ENCODE measurements at places on chromosomes 7 and 10. TPM values are rescaled to one million over a fixed set of nuclear protein-coding genes. Genes with fewer than 3 reads are reported as not detected.

The ORAI2 gene
- polyA plus RNA-seq = 17.0 TPM

The PIP gene
- polyA plus RNA-seq = not detected

The SKIDA1 gene
- polyA plus RNA-seq = 12.2 TPM

The SLIT1 gene
- polyA plus RNA-seq = 9.7 TPM

The ERVW-1 gene
- 2.7 TPM for polyA plus RNA-seq

DNA sequence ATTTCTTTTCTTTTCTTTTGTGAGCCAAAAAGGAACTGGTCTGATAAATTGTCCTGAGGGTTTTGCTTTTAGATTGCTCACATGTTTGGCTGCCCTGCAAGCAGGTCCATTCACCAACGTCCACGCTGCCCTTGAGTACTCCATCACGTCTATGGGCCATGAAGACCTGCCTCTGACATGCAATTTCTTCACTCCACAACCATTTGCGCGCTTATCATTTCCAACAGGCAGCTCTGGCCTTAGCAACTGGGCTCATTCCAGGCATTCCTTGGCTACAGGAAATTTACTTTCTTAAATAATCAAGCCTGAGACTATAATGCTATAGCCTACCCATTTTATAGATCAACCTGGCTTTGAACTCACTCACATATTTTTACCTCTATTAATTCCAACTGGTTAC is 408.3 kb upstream of the C7orf33 start:
- DNase-seq = no peak

DNA sequence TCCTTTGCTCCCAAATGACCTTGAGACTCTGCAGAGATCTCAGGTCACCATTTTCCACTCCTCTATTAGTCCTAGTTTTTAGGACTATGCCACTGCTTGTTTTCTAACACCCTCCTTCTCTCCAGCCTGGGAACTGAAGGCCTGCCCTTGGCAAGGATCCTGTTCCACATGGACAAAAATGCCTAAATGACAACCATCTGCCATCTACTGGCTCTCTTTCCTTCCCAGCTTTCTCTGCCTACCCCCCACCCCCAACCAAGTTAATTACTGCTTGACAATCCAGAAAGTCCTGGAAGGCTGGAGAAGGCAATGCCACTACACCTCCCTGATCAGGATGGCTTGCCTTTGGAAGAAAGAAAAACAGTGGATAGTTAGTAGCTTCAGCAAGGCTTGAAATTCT is 44.8 kb upstream of the SP8 start:
- DNase-seq = no peak

- no peak for DNase-seq
Observed at GRCh38 chr10:125232841-125233240, 72.5 kb upstream of the CTBP2 start.

DNA sequence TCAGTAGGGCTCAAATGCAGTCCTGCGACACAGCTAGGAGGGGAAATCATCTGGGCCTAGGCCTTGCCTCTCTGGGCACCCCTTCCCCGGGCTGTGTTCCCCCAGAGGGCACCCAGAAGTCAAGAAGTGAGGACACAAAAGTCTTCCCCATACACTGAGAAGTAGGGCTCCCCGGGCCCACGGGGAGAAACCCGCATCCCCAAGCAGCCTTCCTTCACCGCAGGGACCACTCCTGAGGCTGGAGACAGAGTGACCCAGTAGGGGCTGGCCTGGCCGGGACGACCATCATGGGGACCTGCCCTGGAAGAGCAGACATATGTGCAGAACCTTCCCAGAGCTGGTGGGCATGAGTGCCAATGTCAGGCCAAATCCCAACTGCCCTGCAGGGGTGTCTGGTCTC is 163.5 kb downstream of the GFRA1 start:
- no peak for DNase-seq

DNA sequence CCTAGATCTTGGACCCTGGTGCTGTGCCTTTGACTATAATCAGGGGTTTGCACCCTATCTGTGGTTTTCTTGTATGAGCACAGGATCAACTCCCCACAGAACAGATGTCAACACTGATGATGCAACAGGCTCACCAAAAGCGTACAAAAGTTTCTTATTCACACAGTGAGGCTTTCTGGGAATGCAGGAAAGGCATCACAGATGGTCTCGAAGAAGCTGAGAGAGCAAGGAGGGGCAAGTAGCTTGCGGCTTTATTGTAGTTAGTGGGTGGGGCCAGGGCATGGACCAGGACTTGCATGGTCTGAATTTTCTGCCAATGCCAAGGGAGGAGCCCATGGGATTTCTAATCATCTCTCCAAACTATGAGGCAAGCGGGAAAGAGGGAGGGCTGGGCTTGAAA is 46.2 kb downstream of the SEC61G start:
- no peak for DNase-seq

GRCh38 chr7:46672861-46673260 is 751.8 kb upstream of the IGFBP3 start:
- DNase-seq = no peak

DNA sequence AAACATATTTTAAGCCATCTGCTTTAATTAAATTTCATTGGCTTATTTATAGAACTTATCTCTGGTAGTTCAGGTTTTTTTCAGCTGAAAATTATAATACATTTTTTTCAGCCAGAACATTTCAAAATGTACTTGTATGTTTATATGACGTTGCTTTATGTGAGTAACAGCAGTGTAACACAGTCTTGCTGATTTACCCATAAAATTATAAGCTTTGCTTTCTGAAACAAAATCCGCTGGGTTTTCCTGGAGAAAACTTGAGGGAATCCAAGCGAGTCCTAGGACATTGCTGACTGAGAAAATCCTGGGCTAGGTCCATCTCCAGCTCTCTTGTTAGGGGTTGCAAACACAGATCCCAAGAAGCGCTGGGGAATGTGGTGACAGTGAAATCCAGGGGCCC is 112.2 kb upstream of the GATA3 start:
- DNase-seq = no peak

- peak; percentile 66 for DNase-seq
Observed at GRCh38 chr10:32981760-32982159, 23.7 kb upstream of the ITGB1 start.

DNA sequence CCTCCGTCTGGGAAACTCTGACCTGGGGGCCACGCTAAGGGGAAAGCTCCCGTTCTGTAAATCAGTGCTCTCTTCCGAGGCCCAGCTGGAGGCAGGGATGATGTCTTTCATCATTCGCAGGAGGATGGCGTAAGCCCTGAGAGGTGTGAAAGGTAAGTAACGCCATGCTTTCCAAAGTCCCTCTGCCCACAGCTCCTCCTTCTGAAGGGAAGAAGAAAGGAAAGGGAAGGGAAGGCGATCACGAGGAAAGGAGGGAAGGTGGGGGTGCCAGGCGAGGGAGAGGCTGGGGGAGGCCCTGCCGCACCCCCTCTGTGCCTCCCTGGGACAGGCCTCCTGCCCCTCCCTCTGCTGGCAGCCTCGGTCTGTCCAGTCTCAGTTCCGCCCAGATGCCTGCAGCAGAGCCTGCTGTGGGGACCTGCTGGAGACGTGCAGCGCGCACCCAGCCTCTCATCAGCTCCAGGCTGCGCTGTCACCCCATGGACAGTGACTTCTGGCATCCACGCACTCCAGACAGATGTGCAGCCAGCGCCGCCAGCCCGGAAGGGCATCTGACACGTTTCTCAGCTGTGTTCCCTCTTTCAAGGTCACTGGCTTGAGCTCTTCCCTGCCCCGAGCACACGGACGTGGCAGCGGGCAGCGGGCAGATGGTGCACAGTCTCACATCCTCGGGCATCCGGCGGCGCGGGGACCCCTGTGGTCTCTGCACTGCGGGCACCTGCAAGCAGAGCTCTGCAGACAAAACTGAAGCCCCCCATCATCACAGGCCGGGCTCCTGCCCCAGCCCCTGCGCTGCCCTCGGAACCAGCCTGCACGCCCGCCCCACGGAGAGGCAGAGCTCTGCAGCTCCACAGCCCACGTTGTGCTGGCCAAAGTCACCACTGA is 60.6 kb downstream of the INSIG1 start:
- no peak for DNase-seq

GRCh38 chr10:107611115-107611514 is 446.6 kb upstream of the SORCS1 start:
- no peak for DNase-seq
